ENCODE measurements at places on chromosomes 4 and X.

DNA sequence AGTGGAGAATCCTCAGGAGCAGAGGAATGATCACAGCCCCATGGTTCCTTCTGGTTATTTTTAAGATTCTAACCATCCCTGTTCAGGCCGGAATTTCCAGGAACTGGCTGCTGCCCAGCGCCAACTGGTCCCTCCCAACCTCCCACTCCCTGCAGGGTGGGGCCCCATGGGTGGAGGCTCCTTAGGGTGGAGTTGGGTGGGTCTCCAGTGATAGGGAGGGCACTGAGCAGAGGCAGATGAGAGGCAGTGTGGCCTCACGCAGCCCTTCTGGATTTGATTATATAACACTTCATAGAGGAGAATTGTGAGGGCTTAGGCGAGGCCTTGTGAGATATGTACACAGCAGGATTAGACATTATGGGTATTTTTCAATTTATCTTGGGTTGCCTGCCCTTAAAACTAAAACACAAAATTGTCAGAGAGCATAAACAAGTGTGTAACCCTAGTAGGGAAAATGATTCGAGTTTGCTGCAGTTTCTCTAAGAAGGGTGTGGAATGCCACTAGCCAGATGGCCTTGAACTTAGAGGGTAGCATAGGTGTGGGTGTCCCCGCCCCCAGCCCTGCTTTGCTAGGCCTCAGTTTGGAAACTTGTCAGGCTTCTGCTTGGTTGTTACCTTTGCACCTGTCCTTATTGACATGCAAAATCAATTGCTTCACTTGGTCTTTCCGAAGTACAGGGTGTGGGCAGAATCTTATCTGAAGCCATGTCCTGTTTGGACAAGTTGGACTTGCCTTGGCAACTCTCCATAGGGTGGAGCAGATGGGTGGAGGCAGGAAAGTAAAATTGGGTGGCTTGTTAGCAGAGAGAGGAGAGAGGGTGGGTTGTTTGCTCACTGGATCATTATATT, 9.4 kb downstream of the KLF3 start:
- peak; percentile 73 for DNase-seq

DNA sequence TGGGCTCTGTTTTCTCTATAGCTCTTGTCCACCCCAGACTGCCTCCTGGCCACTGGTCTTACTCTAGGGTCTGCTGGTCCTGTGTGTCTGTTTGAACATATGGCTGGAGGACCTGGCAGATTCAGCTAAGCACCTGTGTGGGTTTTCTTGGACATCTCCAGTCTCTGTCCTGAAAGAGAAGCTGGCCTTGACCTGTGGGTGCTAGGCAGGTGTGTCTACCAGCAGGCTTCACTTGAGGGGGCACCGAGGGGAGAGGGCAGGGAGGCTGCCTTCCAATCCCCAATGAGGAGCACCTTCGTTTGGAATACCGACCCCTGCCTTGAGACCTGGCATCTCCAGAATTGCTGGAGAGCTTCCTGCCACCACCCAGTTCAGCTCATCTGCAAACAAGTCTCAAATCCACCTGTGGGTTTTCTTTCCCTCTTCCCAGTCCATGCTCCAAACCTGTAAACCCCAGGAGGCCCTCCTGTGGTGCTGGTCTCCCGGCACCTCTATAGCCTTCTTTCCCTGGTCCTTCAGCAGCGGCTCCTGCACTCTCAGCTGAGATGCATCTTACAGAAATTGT, 45.2 kb downstream of the HTRA3 start:
- DNase-seq, result no peak

DNA sequence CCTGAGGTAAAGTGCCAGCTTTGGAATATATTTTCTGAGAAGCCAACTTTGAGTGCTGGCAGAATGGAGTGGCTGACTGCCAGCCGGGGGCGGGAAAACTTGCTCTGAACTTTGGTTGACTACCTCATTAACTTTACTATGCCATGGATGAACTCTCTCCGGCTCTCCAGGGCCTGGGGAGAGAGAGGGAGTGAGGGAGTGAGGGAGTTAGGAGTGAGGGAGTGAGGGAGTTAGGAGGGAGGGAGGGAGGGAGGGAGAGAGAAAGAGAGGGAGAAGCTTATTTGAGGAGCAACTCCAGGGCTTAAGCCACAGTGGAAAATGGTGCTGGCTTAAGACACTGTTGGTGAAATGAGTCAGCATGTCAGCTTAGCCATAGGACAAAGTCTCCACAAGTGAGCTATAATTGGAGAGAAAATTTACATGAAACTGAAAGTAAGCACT, 280.9 kb upstream of the RPS6KA3 start:
- DNase-seq, result peak; percentile 51

DNA sequence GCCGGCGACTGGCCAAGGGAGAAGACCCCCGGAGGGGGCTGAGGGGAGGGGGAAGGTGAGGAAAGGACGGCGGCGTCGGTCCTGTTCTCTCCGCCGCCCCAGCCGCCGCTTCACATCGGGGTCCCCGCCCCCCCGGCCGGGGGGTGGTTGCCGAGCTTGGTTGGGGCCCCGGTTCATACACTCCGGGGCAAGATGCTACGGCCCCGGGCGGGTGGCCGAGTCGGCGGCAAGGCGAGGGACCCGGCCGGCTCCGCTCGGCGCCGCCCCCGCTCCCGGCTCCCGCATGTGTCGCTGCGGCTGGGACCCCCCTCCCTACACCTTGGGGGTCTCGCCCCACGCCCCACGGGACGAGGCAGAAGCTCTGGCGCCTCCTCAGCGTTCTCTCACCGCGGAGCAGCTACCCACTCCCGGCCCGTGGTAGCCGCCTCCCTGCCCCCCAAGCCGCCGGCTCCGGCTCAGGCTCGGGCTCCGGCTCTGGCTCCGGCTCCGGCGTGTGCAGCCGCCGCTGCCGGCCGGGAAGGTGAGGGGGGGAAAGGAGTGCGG, 461 bp downstream of the FBXW7 start:
- no peak for DNase-seq

DNA sequence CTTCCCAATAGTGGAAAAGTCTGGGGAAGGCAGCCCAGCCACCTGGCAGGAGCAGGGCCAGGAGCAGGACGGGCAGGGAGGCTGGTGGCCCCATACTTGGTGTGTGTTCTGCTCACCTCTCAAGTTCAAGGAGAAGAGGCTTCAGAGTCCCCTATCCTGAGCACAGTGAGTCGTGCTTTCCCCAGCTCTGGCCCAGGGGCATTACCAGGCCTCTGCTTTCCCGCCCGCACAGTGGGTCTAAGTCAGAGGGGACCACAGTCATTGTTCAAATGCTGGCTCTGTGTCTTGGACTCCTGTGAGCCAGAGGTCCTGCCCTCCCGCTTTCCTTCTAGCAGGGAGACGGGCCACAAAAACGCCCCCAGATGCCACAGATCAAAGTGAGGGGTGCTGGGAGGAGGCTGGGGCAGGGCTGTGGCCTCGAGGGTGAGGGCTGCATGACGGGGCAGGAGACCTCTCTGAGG, 27.6 kb downstream of the HTRA3 start:
- no peak for DNase-seq

DNA sequence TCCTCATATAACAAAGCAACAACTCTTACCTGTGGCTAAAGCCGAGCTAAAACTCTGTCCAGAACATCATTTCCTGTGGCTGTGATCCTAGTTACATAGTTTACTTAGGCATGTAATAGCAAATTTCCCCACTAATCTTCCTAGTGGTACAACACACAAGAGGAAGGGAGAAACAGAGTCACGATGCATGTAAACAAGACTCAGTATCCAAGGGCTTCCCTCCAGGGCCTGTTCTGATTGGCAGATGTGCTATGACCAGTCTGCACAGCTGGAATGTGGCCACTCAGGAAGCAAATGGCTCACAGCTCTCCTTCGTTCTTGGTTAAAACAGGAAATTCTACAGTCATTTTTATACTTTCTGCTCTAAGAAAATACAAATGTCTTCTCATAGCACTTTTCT, 49.2 kb upstream of the PRSS48 start:
- DNase-seq, result peak; percentile 85

- DNase-seq, result no peak
Measured at GRCh38 chr4:186078981-186079638, 10.2 kb downstream of the TLR3 start.

DNA sequence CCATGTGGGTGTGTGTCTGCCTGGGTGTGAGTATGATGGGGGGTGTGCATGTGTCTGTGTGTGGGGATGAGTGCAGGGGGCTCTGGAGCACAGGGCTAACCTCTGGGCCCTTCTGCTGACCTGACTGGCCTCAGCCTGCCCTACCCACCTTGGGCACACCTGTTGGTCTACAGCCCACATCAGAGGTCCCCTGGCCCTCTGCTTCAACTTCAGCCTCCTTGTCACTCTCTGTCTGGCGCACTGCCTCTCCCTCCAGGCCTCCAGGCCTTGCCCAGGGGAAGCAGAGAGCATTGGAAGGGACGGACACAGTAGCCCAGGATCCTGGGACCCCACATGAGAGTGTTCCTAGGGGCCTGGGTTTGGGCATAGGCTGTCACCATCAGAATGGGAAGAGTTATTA, 115.4 kb downstream of the EFNB1 start:
- DNase-seq, result no peak

GRCh38 chrX:70476166-70476933, 31.7 kb downstream of the DLG3 start:
- DNase-seq, result no peak

DNA sequence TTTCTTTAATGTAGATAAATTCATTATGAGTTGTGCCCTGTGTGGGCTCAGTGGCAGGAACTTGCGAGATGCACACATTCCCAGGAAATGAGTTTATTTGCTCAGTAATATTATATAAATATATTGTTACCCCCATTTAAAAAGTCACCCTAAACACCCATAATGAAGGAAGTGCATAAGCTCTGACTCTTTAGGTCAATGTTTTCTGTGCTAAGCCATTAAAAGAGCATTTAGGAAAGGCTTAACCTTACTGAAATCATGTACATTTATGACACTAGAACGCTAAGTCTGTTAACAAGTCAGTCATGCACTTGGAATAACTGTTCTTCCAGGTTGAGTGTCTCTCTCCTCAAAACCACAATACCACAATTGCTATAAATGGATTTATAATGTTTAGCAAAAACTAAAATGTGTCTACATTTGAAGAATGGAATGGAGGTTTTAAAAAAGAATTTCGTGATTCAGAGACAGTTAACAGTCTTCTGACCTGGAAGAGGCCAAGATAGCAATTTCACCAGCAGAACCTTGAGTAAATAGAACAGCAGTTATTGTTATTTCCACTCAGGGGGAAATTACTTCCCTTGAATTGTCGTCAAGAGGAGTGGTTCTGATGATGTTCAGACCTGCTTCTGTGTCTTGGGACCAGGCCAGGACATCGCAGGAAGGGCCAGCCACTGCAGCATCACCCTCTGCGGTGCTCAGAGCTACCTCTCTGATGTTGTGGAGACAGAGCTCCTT, 91.1 kb upstream of the VEGFC start:
- DNase-seq, result no peak

- peak; percentile 75 for DNase-seq
Measured at GRCh38 chr4:186191200-186192065, at the start of gene CYP4V2. CYP4V2 (plus strand) TSS chr4:186191567; CDS start chr4:186191824, 257 bp downstream.

DNA sequence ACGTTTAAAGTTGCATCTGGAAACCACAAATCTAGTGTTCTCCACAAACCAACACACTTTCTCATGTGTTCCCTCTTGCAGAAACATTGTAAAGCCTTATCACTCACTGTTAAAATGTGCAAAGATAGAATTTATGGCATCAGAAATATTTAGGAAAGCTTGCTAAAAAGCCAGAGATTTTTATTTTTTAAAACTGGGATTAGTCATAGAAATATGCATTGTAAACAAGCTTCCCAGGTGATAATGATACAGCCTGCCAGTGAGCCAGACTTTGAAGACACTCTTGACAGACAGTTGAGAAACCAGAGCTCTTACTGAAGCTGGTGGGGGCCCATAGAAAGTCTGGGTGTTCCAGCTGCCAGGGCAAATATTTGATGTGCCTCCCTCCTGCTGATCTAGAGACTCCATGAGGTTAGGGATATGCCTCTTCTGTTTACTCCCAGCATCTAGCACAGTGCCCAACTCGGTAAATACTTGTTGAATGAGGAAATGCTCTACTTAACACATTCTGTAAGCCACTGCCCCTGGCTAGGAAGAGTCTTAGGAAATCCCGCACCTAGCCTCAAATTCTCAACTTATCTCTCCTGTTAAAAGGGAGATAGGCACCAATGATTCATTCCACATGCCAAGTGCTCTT, 179.0 kb upstream of the RASGEF1B start:
- no peak for DNase-seq

DNA sequence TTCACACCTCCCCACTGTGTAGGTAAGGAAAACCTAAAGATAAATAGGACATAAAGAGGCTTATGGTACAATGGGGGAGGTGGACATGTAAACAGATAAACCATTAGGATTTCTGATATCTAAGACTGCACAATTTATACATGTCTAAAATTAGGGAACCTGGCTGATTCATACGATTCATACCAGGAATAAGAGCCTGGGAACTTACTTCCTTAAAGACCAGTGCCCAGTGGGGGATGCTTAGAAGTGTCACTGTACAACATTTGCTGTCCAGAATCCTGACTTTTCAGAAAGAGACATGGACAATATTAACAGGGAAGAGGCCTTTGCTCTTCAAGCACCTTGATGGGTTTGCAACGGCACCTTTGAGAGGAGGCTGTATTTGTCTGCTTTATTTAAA, 116.8 kb upstream of the KIT start:
- no peak for DNase-seq

GRCh38 chr4:129167640-129168260, 71.8 kb downstream of the C4orf33 start:
- peak; percentile 31 for DNase-seq

GRCh38 chrX:32545101-32545500, 666.2 kb downstream of the DMD start:
- no peak for DNase-seq

DNA sequence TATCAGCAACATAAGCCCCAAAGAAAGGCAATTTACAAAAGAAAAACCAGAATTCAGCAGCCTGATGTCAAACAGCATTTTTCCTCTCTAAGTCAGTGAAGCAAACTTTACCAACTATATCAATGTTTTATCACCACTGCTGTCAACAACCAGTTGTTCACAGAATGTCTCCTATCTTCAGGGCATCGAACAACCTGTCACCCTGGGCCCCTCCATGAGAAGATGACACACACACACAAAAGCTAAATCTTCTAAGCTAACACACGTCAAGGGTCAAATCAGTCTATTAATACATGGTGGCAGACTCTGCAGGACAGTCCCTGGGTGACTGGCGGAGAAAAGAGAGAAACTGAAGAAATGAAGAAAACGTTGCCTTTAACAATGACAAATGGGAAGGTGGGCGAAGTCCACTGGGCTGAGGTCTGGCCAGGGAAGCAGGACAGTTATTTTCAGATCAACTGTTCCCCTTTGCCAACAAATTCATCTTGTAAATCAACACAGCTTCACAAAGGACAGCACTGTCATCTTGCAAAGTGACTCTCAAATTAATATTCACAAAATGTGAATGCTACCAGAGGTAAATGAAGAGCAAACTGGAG, 13.0 kb downstream of the FAT1 start:
- no peak for DNase-seq

DNA sequence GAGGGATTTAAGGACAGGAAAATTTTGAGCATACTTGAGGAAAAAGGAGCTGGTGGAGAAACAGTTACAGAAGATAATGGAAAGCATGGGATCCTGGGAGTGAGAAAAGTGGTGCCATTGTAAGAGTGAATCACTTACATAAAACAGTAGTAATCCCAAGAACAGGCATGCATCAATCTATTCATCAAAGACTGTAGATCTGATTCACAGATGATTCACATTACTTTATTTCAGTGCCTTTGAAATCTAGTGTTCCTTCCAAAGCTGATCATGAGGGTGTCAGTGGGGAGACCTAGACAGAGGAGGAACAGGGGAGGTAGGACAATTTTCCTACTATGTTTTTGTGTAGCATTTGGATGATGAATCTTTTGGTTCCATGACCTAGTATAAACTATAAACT, 102.7 kb downstream of the TAB3 start:
- no peak for DNase-seq

Measured in left hindlimb (tissue), 1 donor.